Right hindlimb (tissue), 1 donor: ENCODE measurements at places on chromosomes 1 and 21.

DNA sequence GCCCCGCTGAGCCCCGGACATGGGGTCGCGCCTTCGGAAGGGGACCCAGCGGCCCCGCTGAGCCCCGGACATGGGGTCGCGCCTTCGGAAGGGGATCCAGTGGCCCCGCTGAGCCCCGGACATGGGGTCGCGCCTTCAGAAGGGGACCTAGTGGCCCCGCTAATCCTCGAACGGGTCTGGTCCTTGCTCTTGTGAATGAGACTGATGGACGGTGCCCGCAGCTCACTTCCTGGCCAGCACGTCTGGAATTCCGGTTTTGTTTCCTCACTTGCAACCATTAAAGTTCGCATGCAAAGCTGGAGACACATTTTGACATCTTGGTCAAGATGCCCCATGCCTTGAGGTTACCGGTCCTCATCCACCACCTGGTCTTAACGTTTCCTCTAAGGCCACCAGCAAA lies 5.6 kb downstream of the WRAP73 start:
- DNase-seq, result no peak

DNA sequence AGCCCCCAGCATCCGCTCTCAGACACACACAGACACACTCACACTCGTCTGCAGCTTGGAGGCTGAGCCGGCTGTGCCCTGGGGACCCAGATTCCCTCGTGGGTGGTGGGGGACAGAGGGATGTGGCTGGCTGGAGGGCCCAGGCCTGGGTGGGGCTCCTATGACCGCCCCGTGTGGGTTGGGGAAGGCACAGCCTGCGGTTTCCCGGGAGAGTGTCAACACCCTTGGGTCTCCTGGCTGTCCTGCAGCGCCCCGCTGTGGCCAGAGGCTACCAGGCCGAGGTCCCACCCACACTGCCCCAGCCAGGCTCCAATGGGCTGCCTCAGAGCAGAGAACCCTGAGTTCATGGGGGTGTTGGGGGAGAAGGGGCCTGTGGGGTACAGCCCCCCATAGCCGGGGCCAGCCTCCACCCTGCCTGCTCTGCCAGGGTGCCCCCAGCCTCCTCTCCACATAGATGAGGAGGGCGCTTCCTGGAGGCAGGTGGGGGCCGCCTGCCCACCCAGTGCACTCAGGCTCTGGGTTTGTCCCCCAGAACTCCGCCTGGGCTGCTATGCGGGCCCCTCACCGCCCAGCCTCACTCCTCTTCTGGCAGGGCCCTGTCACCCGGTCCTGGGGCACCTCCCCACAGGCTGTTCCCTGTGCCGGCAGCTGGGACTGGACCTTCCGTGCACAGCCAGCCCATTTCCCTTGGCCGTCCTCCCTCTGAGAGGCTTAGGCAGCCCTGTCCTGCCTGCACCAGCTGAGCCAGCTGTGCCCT lies at the start of gene TTC34:
Gene TTC34 (minus strand): TSS at position 159 of the 757 bp plus-strand sequence. CDS start 866 bp downstream, outside the sequence.
- DNase-seq, result peak; percentile 36

DNA sequence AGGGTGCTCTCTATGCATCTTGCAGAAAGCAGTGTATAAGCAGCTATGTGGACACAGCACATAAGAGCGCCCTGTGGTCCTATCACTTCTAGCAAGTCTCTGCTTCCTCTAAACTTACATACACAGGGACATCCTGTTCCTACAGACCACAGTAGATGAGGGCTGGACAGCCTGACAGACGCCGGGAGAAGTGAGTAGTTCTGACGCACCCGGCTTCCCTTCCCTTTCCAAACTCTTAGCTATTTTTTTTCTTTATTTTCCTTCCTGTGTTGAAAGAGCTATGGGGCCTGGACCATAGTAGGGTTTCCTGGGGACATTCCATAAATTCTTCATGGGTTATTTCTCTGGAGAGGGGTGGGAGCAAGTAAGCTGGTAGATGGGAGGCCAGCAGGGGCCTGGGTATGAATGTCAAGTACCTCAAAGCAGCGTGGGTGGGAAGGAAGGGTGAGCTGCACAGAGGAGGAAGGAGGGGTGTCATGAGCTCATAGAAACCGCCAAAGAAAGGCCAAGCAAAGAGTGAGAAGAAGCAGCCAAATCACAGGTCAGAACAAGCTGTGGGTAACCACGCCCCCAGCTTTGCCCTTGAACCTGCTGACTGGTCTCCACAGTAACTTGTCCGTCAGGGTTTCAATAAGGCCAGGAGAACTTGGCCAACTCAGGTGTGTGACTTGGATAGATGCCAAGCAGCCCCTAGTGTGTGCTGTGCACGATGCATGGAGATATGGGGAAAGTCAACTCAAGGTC lies 36.6 kb downstream of the PLXNA2 start:
- no peak for DNase-seq

- DNase-seq, result no peak
Measured at GRCh38 chr1:193846876-193847604, 660.6 kb upstream of the B3GALT2 start.

DNA sequence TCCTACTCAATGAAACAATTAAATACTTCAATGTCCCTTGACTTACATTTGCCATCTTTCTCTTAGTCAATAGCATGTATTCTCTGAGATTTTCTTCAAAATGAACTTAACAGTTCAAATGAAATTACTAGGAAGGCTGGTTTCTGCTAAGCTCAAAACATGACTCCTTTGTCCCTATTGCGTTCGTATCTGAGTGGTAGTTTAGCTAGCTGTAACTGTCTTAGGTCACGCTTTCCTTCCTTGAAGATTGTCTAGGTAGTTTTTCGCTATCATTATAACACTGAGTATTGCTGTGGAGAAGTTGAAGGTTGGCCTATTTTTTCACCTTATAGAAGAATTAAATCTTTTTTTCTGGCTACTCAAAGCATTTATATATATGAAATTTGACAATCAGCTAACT lies 1535.2 kb downstream of the PLA2G4A start:
- no peak for DNase-seq

- DNase-seq, result no peak
Measured at GRCh38 chr1:219184337-219184736, 10.7 kb downstream of the LYPLAL1 start.

DNA sequence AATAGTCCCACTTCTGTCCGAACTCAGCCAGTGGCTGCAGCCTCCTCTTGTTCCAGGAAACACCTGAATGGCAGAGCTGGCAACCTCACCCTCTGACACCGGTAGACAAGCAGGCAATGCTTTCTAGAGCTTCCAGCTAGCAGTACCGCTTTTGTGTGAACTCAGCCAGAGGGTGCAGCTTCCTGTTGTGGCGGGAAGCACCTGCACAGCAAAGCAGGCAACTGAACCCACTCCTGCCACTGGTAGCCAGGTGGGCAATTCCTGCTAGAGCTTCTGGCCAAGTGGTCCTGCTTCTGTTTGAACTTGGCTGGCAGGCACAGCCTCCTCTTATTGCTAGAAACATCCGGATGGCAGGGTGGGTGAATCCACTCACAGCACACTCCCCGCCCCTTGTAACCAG lies 40.1 kb upstream of the TMPRSS15 start:
- DNase-seq, result peak; percentile 15

GRCh38 chr1:10216090-10216749 lies 5.8 kb downstream of the KIF1B start:
- no peak for DNase-seq
